NCI-H2227 treated with DMSO at 0.1 percent for 48 hours (cell line): ENCODE measurements at places on chromosomes 6 and 20.

- no peak for DNase-seq
Observed at GRCh38 chr6:44166591-44167184, 8.1 kb downstream of the CAPN11 start.

DNA sequence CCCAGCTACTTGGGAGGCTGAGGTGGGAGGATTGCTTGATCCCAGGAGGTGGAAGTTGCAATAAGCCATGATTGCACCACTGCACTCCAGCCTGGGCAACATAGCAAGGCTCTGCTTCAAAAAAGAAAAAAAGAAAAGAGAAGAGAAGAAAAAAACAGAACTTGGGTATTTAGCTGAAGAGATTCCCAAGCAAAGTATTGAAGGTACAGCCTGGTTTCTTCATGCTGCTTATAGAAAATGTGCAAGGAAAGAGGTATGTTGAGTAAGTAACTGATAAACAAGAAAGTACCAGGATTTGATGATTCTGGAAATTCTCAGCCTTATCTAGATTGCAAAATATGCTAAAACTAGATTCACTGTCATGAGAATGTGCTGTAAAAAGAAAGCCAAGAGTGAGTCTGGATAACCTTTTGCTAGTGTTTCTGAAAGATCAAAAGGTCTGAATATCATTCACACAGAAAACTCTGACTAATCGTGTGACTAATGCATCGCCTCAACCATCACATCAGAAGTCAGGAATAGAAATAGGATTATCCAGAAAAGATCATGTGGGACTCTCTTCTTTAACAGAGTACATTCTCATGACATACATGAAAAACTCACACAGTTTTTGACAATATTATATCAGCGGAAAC, 32.4 kb upstream of the NOP56 start:
- no peak for DNase-seq

GRCh38 chr6:90266905-90267621, 29.6 kb downstream of the BACH2 start:
- DNase-seq, result no peak

- no peak for DNase-seq
Observed at GRCh38 chr6:150651808-150652470, 52.3 kb downstream of the PLEKHG1 start.
